Activated effector memory CD4-positive, alpha-beta T cell treated with anti-CD3 and anti-CD28 coated beads, Interleukin-2, amount 50 U/mL, for 16 hours (primary cell): ENCODE measurements at places on chromosomes 6 and 20.

GRCh38 chr6:163404825-163405265 lies 9.7 kb upstream of the QKI start:
- DNase-seq: no peak

GRCh38 chr6:19723545-19723944 lies 113.6 kb upstream of the ID4 start:
- DNase-seq: no peak

- no peak for DNase-seq
Observed at GRCh38 chr20:23086056-23086566, at the start of gene CD93. TSS of gene CD93 (minus strand) at chr20:23086324. CDS start at chr20:23086192, 132 bp downstream.

- DNase-seq: no peak
Observed at GRCh38 chr6:113854531-113855499, 2.3 kb upstream of the MARCKS start.

GRCh38 chr20:665276-665675 lies 10.3 kb downstream of the SCRT2 start:
- no peak for DNase-seq

DNA sequence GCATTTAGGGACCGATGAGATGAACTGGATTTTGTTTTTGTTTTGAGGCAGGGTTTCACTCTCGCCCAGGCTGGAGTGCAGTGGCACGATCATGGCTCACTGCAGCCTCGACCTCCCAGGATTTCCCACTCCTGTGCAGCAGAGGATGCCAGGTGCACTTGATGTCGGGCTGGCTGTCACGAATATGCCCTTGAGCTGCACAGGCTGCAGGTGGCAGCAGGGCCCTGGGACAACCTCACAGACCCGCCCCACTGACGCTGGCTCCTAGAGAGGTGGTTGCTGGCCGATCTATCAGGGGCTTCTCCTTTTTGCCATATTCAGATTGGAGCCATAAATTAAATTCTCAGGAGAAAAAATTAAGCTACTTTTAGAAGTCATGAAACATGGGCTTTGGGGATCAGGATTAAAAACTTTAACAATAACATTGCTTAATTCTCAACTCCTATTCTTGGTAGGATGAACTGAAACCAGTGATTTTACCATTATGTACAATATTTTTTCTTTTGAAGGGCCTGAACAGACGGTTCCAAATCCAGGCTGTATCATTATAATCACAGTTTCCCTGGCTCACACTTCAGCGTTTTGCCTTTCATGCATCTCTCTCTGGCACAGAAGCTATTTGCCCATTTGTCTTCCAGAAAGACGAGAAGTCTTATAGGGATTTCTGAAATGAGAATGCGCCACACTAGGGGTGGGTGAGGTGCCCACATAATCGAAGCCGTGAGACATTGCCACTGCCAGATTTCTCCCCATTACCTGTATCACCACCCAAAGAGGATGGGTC lies 32.4 kb downstream of the NQO2 start:
- DNase-seq: no peak

GRCh38 chr6:149209871-149210775 lies 107.4 kb upstream of the TAB2 start:
- DNase-seq: no peak

DNA sequence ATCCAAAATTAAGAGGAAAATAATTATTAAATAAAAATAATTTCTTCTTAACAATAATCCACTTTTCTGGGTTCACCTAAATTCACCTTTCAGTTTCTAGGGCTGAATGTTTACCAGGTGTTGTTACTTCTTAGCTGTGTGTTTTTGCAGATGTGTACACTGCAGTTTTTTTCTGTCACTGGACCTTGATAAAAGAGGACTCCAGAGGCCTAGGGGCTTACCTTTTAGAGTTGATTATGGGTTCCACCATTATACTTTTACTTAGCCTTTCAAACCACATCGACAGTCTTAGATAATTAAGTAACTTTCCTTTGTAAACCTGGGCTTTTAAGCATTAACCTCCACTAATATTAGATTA lies 766.5 kb downstream of the BCKDHB start:
- DNase-seq: no peak
